Stimulated activated CD4-positive, alpha-beta T cell treated with anti-CD3 and anti-CD28 coated beads, Interleukin-2, amount 100 ng/mL, for 48 hours (primary cell): ENCODE measurements at places on chromosomes 13 and 19.

- peak; percentile 83 for DNase-seq
Measured at GRCh38 chr19:45693106-45693788, 781 bp downstream of the QPCTL start.

DNA sequence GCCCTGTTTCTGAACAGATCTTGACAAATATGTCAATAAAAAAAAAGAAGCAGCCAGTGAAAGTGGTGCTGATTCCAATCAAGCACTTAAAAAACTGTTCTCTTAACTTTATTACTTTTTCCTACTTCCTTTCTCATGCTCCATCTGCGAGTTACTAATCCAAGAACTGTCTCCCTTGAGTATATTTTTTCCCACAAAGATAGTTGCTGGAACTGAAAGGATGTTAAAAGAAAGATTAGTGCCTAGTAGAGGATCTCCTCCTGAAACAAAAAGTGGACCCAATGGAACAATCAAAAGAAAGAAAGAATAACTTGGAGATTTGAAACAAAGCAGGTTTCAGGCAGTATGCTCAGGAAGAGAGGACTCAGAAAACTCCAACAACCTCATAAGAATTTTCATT lies 1034.8 kb downstream of the PCDH17 start:
- DNase-seq: no peak

- DNase-seq: peak; percentile 66
Measured at GRCh38 chr19:48872884-48873475, 759 bp downstream of the PPP1R15A start.

DNA sequence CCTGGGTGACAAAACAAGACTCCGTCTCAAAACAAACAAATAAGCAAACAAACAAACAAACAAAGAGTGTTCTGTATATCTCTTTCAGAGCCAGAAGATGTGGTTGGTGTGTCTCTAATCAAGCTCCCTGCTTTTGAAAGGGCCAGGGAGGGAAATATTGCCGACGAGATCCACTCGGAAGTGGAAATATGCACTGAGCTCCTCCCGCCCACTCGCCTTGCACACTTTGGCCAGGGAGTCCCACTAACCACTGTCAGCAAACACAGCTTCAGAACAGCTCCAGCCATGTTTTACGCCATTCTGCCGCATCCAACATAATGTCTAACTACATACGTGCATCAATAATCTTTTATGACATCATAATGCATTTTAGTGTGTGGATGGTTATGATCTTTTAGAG lies 155.5 kb upstream of the VSTM2B start:
- DNase-seq: no peak

- DNase-seq: peak; percentile 55
Measured at GRCh38 chr19:40165362-40165937, 25.8 kb upstream of the MAP3K10 start.

GRCh38 chr13:26323764-26324163 lies 69.8 kb downstream of the CDK8 start:
- no peak for DNase-seq

DNA sequence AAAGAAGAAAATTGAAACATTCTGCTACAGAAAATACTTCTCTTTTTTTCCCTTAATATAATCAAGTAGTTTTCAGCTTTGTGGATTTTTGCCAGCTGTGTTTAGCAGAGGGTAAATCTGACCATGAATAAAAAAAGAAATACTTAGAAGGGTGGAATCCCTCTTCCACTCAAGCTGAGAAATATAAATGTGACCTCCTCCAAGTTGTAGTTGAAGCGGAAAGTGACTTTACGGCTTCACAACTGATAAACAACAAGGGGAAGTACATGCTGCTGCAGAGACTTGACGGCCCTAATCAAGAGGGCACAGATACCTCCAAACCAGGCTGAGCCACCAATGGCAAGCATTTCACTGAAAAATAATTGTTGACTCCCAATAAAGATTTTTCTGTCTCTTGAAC lies 785.0 kb downstream of the SLITRK5 start:
- no peak for DNase-seq

GRCh38 chr13:77508959-77509620 lies 26.4 kb upstream of the SCEL start:
- no peak for DNase-seq

DNA sequence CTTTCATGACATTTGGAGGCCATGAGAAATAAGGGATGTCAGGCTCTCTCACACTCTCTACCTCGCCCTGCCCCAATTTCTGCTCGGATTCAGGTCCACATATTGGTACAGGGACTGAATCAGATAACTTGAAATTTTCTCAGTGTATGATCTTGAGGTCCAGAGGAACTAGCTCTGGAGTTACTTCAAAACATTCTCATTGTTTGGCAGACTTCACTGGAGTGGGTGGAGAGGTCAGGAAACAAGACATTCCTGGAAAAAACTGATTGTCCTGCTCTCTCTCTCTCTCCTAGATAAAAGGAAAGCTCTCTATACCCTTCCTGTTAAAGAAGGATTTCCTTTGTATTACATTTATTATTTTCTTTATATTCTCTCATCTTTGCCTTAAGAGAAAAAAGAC lies 428.1 kb upstream of the DACH1 start:
- no peak for DNase-seq

- DNase-seq: no peak
Measured at GRCh38 chr13:71219698-71220415, 647.1 kb downstream of the DACH1 start.

DNA sequence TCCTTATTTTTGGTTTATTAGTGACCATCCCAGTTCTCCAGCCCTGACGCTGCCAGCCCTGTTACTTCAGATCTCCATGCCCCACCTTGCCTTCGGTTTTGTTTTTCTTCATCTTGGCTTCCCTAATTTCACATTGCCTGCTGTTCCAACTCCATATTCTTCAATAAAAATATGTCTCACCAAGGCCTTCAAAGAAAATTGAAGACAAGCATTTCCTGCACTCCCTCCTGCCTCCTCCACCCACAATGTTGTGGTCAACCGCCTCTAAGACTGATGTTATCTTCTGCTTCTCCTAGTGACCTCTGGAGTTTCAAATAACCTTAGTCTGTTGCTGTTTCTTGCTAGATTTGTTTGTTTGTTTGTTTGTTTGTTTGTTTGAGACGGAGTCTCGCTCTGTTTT lies 14.6 kb downstream of the PLD3 start:
- DNase-seq: no peak

GRCh38 chr13:111304041-111304544 lies 16.3 kb upstream of the TEX29 start:
- no peak for DNase-seq

- DNase-seq: no peak
Measured at GRCh38 chr13:73338389-73338788, 279.6 kb downstream of the KLF5 start.

GRCh38 chr13:50574731-50575130 lies 268.8 kb downstream of the DLEU7 start:
- no peak for DNase-seq

DNA sequence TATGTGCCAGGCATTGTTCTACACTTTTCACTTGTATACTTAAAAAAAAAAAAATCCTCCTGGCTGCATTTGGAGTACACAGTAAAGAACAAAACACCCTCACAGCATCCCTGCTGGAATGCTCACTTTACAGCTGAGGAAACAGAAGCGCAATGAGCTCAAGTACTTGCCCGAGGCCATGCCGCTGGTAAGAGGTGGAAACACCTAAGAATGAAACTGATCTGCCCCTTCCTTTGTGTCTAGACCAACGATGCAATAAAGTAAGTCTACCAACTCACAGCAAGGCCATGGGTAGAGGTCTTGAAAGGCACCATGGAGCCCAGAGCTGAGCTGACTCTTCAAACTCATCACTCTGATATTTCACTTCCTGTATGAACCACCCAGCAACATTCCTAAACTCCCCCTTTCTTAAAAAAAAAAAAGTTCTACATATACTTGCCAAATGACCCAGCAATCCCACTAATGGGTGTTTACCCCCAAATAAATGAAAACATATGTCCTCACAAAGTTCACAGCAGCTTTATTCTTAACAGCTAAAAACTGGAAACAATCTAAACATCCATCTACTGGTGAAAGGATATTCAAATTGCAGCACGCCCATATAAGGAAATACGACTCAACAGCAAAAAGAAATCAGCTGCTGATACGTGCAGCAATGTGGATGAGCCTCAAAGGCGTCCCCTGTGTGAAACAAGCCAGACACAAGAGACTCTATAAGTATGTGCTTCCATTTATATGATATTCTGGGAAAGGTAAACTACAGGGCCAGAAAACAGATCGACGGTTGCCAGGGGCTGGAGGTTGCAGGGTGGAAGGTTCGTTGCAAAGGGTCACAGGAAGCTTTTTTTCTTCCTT lies 236.6 kb upstream of the MAB21L1 start:
- no peak for DNase-seq

DNA sequence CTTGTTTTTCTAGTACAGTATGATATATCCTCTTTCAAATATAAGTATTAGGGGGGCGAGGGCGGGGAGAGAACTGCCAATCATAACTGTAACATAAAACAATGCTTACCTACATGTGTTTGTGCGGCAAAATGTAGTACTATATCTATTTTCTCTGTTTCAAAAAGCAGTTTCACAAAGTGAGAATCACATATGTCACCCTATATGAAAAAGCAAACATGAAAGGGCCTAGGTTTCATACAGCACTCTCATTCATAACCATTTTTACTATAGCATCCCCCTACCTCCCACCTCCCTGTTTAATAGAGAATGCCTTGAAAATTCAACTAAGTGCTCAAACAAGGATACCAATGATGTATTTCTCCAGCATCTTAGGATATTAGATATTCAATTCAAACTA lies 5.2 kb downstream of the TGDS start:
- no peak for DNase-seq

GRCh38 chr19:17943274-17944221 lies 10.7 kb downstream of the CCDC124 start:
- no peak for DNase-seq

DNA sequence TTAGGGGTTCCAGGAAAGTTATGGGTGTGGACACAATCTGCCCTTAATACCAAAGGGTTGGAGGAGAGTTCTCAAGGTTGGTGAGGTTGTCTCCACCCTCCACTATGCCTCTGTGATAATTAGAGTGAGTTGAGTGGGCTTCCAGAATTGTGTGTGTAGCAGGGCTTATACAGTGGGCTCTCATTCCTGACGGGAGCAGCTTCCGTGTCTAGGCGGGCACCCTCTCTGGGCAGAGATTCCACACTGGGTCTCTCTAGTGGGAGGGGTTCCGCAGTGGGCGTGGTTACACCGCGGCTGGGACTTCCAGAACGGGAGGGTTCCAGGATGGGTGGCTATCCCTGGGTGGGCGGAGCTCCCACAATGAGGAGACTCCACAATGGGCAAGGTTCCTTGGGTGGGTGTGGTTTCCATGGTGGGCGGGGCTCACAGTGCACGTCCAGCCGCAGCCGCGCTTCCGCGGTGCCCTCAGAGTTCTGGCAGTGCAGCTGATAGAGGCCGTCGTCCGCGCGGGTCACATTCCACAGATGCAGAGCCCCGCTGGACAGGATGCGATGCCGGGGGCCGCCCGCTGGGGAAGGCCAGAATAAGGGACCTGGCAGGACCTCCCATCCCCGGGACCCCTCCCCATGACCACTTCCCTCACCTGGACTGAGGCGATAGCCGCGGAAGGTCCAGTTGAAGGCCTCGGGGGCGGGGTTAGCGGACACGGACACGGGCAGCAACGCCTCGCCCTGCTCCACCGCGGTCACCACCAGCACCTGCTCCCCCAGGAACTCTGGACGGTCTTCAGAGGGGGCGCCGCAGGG lies 8.4 kb downstream of the NPHS1 start:
- DNase-seq: no peak

GRCh38 chr19:45245826-45246225 lies 619 bp upstream of the EXOC3L2 start:
- DNase-seq: no peak

GRCh38 chr19:1417145-1417544 lies 9.8 kb downstream of the DAZAP1 start:
- no peak for DNase-seq

GRCh38 chr19:41847351-41848105 lies 2.7 kb downstream of the DMRTC2 start:
- DNase-seq: no peak

DNA sequence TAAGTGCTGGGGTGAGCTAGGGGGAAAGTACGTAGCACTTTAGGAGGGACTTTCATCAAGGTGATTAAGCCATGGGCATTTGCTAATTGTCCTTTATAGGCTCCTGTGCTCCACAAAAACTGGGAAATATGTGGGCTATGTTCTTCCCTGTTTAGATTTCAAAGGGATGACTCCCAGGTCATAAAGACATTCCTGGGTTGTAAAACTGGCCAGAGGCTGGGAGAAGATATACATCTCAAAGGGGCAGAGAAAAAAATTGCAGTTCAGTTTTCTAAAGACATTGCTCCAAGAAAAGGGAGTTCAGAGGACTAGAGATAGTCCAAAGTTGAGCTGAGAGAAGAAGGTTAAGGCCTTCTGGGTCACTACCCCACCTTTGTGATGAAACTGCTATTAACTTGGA lies 204.8 kb downstream of the MYO16 start:
- no peak for DNase-seq

DNA sequence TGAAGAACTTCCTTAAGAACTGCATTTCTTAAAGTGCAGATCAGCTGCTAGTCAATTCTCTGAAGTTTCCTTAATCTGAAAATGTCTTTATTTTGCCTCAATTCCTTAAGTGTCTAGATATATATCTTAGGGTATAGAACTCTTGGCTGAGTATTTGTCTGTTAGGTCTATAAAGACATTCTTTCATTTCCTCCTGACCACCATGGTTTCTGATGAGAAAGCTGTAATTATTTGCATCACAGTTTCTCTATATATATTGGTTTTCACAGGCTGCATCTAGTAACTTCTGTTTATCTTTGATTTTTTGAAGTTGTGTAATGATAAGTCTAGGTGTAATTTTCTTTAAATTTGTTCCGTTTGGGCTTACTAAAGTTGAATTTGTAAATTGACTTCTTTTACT lies 15.2 kb downstream of the NDFIP2 start:
- no peak for DNase-seq

DNA sequence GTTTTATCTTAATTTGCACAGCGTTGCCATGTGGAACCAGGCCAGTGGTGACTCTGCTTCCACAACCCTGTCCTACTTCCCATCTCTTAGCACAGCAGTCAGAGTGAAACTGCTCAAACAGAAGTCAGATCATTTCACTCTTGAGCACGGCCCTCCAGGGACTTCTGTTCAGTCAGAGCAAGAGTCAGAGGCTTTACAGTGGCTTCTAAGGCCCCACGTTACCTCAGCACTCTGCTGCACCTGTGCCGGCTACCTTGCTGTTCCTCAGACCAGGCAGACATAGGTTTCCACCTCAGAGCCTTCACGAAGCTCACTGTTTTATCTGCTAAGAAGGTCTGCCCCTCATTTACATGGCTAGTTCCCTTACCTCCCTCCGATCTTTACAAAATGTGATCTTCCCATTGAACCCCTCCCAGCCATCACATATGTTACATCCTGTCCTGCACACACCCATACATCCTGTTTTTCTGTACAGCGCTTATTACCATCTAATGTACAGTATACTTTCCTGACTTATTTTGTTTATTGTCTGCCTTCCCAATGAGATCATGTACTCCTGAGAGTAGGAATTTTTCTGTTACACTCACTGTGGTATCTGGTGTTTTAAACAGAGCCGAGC lies 41.6 kb downstream of the TM9SF2 start:
- DNase-seq: peak; percentile 36

- DNase-seq: no peak
Measured at GRCh38 chr19:44685877-44686276, 13.1 kb upstream of the CEACAM16 start.
